ENCODE measurements at places on chromosomes 11 and 22.
A peak's percentile ranks its signal among the peaks of the same experiment; 100 is the strongest.

GRCh38 chr11:10477690-10478046 is 22.6 kb downstream of the AMPD3 start:
- no peaks in the 10 kb centered on the region for H3K27me3 ChIP-seq
- H3K27ac ChIP-seq = no peak overlapping the region
- H3K4me3 ChIP-seq = no peak overlapping the region
- H3K36me3 ChIP-seq = peaks cover 16% of the 10 kb centered on the region

GRCh38 chr11:78786086-78786485 is 211.4 kb upstream of the NARS2 start:
- H3K27ac ChIP-seq = no peak overlapping the region
- no peaks in the 10 kb centered on the region for H3K36me3 ChIP-seq
- no peaks in the 10 kb centered on the region for H3K4me1 ChIP-seq
- H3K27me3 ChIP-seq = peaks cover 10% of the 10 kb centered on the region
- no peak overlapping the region for H3K4me3 ChIP-seq

DNA sequence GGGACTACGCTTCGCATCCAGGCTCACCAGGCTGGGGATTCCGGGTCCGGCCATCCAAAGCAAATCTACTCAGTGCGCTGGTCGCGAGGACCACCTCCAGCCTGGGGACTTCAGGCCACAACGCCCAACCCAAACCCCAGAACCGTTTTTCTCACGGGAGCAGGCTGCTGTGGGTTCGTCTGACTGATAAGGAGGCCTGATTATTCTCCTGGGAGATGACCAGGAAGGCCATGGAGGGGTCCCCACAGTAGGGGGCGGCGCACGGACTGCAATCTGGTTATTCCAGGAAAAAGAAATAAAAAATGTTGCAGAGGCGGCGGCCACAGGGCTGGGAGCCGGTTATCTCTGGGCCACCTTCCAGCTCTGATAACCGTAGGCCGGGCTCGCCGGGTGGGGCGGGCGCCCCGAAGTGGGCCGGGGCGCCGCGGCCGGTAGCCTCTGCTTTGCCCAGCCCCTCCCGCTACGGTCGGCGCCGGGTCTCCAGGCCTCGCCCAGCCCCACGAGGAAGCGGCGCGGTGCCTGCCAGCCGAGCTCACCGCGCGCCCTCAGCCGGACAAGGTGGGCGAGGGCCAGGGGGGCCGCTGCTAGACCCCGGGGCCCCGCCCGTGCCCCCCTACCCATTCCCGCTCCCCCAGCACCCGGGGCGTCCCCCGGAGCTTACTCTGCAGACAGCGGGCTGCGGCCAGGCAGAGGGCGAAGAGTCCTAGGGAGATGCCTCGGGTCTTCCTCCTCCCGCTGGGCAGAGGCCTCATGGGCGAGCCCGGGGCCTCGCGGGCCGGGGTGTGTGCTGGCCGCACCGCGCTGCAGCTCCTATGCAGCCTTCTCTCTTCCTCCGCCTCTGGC is 446 bp downstream of the VSTM5 start:
- no peak overlapping the region for H3K27ac ChIP-seq
- H3K27me3 ChIP-seq = peaks cover 14% of the 10 kb centered on the region
- peaks cover 3% of the 10 kb centered on the region for H3K4me1 ChIP-seq
- no peak overlapping the region for H3K4me3 ChIP-seq
- no peak for DNase-seq

- H3K27ac ChIP-seq = no peak overlapping the region
- peaks cover 8% of the 10 kb centered on the region for H3K27me3 ChIP-seq
- no peaks in the 10 kb centered on the region for H3K36me3 ChIP-seq
- DNase-seq = no peak
These were observed 4.2 kb downstream of the TST start for GRCh38 chr22:37014835-37015586.

GRCh38 chr11:47152126-47152952 is 24.3 kb downstream of the ARFGAP2 start:
- no peak for DNase-seq
- no peak overlapping the region for H3K4me3 ChIP-seq
- no peaks in the 10 kb centered on the region for H3K27me3 ChIP-seq
- H3K36me3 ChIP-seq = no peaks in the 10 kb centered on the region
- H3K4me1 ChIP-seq = peaks cover 30% of the 10 kb centered on the region
- no peak overlapping the region for H3K27ac ChIP-seq

- H3K27me3 ChIP-seq = no peaks in the 10 kb centered on the region
- no peak overlapping the region for H3K27ac ChIP-seq
- no peak overlapping the region for H3K4me3 ChIP-seq
- H3K4me1 ChIP-seq = no peaks in the 10 kb centered on the region
These were observed 22.8 kb downstream of the MRPL21 start for GRCh38 chr11:68880851-68881250.

- DNase-seq = peak; percentile 80
- H3K4me3 ChIP-seq = peak overlapping the region; percentile 67
- peaks cover 9% of the 10 kb centered on the region for H3K4me1 ChIP-seq
- H3K27me3 ChIP-seq = peaks cover 18% of the 10 kb centered on the region
- no peak overlapping the region for H3K27ac ChIP-seq
- H3K36me3 ChIP-seq = peaks cover 8% of the 10 kb centered on the region
These were observed 975 bp upstream of the MDK start for GRCh38 chr11:46380340-46381047.

- H3K36me3 ChIP-seq = peaks cover 7% of the 10 kb centered on the region
- peaks cover 6% of the 10 kb centered on the region for H3K4me1 ChIP-seq
- no peak overlapping the region for H3K4me3 ChIP-seq
- DNase-seq = no peak
- no peaks in the 10 kb centered on the region for H3K27me3 ChIP-seq
These were observed 61.6 kb upstream of the PLET1 start for GRCh38 chr11:112322173-112322790.

GRCh38 chr11:2138068-2138430 is 1.1 kb downstream of the IGF2 start:
- no peak for DNase-seq
- H3K27ac ChIP-seq = no peak overlapping the region
- no peaks in the 10 kb centered on the region for H3K36me3 ChIP-seq

GRCh38 chr22:47000888-47001287 is 238.4 kb downstream of the TBC1D22A start:
- no peak overlapping the region for H3K4me3 ChIP-seq
- H3K27me3 ChIP-seq = no peaks in the 10 kb centered on the region
- H3K27ac ChIP-seq = peak overlapping the region; percentile 55
- peaks cover 17% of the 10 kb centered on the region for H3K36me3 ChIP-seq
- H3K4me1 ChIP-seq = peaks cover 17% of the 10 kb centered on the region

DNA sequence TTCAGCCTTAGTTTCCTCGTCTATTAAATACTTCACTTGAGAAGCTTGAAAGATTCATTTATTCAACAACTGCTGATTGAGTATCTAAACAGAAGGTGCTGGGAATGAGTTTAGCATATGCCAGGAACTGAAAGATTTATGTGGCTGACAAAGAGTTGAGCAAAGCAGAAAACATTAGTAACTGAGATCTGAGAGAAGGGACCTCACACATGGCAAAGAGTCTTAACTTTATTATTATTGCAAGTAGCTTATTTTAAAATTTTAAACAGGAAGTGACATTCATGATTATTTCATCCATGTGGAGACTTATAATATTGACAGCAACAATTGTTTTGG is 133.6 kb downstream of the CASP12 start:
- H3K4me3 ChIP-seq = no peak overlapping the region
- peaks cover 15% of the 10 kb centered on the region for H3K4me1 ChIP-seq
- no peak for DNase-seq

- DNase-seq = no peak
- H3K4me1 ChIP-seq = no peaks in the 10 kb centered on the region
- H3K36me3 ChIP-seq = no peaks in the 10 kb centered on the region
- H3K4me3 ChIP-seq = no peak overlapping the region
These were observed 87.5 kb downstream of the SNX19 start for GRCh38 chr11:130828741-130829140.

- no peak overlapping the region for H3K4me3 ChIP-seq
- peaks cover 7% of the 10 kb centered on the region for H3K4me1 ChIP-seq
- no peaks in the 10 kb centered on the region for H3K36me3 ChIP-seq
- peaks cover 18% of the 10 kb centered on the region for H3K27me3 ChIP-seq
These were observed 1.3 kb downstream of the TCN1 start for GRCh38 chr11:59865031-59865430.

- H3K36me3 ChIP-seq = no peaks in the 10 kb centered on the region
- H3K4me3 ChIP-seq = peak overlapping the region; percentile 93
- H3K27me3 ChIP-seq = no peaks in the 10 kb centered on the region
- DNase-seq = no peak
- H3K27ac ChIP-seq = peak overlapping the region; percentile 74
- H3K4me1 ChIP-seq = peaks cover 49% of the 10 kb centered on the region
These were observed 589 bp upstream of the NDUFC2 start for GRCh38 chr11:78080084-78080817.

GRCh38 chr11:92473736-92474135 is 249.1 kb downstream of the FAT3 start:
- DNase-seq = no peak
- no peaks in the 10 kb centered on the region for H3K4me1 ChIP-seq
- no peaks in the 10 kb centered on the region for H3K36me3 ChIP-seq
- no peak overlapping the region for H3K27ac ChIP-seq

- no peak for DNase-seq
- peak overlapping the region; percentile 49 for H3K4me3 ChIP-seq
- H3K27ac ChIP-seq = no peak overlapping the region
- H3K36me3 ChIP-seq = no peaks in the 10 kb centered on the region
- H3K27me3 ChIP-seq = peaks cover 39% of the 10 kb centered on the region
These were observed 496 bp downstream of the SYT7 start for GRCh38 chr11:61580271-61580888.

GRCh38 chr11:132685174-132685611 is 847.1 kb downstream of the OPCML start:
- H3K36me3 ChIP-seq = no peaks in the 10 kb centered on the region
- peaks cover 6% of the 10 kb centered on the region for H3K4me1 ChIP-seq
- peaks cover 1% of the 10 kb centered on the region for H3K27me3 ChIP-seq
- DNase-seq = peak; percentile 1
- H3K27ac ChIP-seq = no peak overlapping the region

DNA sequence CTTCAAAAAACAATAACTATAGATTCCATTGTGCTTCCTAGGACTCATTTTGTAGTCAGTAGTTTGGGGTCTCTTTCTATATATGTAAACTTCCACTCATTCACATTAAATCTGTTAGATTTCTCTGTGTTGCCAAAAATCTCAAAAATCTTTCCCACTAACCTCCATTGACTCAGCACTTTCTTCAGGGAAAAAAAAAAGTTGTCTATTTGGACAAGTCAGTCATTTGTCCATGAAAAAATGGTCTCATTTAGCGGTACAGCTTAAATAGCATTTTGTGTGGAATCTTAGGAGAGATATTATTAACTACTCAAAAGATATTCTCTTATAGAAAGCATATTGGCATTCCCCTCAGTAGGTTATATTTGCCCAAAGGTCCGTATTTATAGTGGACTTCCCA is 81.9 kb downstream of the PPP2R1B start:
- H3K4me1 ChIP-seq = no peaks in the 10 kb centered on the region
- H3K4me3 ChIP-seq = no peak overlapping the region
- no peaks in the 10 kb centered on the region for H3K27me3 ChIP-seq
- no peak overlapping the region for H3K27ac ChIP-seq

DNA sequence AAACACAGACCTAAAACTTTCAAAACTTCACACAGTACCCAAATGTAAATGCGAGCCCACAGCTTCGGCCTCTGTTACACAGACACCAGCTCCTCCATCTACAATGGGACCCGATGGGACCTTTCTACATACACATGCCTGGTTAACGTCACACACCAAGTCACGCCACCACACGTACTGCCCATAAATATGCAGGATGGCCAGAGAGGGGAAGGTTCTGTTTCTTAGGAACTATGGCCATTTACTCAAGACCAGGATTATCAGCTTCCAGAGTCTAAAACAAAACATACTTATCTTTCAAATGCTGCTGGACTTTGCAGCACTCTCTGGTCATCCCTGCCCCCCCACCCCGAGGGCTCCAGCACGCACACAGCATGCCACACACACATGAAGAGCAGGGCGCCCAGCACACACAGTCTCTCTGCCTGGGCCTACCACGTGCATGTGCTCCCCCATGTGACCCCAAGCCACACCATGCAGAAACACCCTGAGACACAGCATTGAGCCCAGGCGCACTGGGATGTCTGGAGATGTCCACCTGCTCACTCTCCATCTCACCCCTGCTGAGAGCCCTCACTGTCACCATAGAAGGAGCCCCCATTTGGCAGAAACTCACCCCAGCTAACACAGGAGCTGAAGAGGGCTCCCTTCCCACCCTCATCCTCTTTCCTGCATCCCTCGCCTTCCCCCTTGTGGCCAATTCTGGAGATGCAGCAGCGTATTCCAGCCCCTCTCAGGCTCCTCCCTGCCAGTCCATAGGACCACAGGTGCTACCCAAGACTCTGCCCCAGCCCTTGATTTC is 61.8 kb downstream of the SLC22A12 start:
- H3K27ac ChIP-seq = no peak overlapping the region
- H3K36me3 ChIP-seq = no peaks in the 10 kb centered on the region
- H3K4me1 ChIP-seq = peaks cover 8% of the 10 kb centered on the region
- peak; percentile 82 for DNase-seq
- no peak overlapping the region for H3K4me3 ChIP-seq

- H3K27me3 ChIP-seq = no peaks in the 10 kb centered on the region
- DNase-seq = no peak
- peak overlapping the region; percentile 78 for H3K4me3 ChIP-seq
- H3K36me3 ChIP-seq = peaks cover 49% of the 10 kb centered on the region
- H3K27ac ChIP-seq = peak overlapping the region; percentile 95
These were observed 14.2 kb downstream of the ATM start for GRCh38 chr11:108237058-108237481.

DNA sequence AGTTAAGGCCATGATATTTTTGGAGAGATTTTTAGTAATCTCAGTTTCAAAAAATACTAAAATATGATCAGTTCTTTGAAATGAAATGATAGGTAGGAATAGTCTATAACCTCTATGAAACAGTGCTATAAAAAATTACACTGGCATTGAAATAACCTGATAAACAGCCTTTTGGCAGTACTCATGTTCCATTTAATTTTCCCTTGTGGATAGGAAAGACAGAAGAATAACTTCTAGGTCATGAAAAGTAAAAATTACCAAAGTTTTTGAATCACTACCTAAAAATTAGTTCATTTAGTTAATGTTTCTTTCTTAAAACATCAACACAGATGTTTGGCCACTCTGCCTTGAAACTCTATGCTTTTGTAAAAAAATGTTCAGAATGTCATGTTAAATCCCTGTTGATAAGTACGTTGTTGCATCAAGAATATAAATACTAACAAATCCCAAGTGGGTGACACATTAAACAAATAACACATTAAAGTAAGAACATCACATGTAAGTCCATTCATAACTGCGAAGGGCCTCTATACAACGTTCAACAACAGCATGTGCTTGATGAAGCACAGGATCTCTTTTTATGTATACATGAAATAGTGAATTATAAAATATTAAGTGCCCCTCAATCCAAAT is 290.2 kb downstream of the SWAP70 start:
- no peak overlapping the region for H3K4me3 ChIP-seq
- no peaks in the 10 kb centered on the region for H3K27me3 ChIP-seq
- H3K4me1 ChIP-seq = no peaks in the 10 kb centered on the region
- DNase-seq = no peak

DNA sequence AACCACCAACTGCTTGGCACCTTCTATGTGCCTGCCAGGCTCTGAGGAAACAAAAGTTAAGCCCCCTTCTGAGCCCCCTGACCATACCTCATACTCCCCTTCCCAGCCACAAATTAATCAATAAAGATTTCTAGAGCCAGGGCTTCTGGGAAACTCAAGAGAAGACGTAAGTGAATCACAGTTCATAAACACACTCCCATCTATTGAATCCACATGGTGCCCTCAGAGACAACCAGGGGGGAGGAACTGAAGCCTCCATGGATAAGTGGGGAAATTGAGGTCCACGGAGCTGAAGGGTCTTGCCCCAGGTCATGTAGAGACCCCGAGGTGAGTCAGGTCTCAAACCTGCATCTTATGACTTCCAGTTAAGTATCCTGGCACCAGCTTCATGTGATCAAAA is 150.6 kb downstream of the MN1 start:
- H3K27me3 ChIP-seq = peaks cover 10% of the 10 kb centered on the region
- H3K36me3 ChIP-seq = no peaks in the 10 kb centered on the region
- H3K27ac ChIP-seq = no peak overlapping the region
- H3K4me3 ChIP-seq = no peak overlapping the region
- DNase-seq = no peak

Measured in activated naive CD8-positive, alpha-beta T cell treated with anti-CD3 and anti-CD28 coated beads, Interleukin-2, amount 50 U/mL, for 24 hours (primary cell).